ENCODE measurements at places on chromosomes 16 and 17.

GRCh38 chr16:87303431-87303930, 13.7 kb downstream of the C16orf95 start:
- no peak for DNase-seq

- no peak for DNase-seq
Measured at GRCh38 chr17:32239456-32239855, 26.2 kb upstream of the RHBDL3 start.

DNA sequence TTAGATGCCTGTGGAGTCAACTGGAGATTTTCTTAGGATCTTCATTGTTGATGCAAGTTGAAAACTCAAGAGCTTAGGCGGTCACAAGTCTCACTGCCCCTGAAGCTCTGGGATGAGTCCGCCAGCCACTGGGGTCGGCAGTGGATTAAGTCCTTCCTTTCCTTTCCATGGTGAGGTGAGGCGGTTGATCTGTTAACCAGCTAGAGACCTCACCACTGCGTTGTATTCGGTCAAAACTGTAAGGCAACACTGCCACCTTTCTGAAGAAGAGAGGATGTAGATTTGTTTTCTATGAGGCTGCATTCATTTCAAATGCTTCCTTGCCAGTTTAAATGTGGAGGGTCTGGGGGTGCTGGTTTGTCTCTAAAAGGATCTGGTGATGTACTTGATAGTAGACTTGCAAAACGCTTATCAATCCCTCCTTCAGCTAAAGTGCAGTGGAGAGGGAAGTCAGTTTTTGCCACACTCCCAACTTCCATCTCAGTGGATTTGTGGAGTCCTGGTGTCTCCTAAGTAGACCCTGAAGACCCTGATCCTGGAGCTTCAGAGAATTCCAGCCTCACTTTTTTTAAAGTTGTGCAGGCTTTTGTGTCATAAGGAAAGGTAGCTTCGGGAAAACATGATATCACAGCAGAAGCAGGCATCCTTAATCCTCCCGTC, 1.7 kb downstream of the MYOCD start:
- DNase-seq, result no peak

GRCh38 chr16:24257958-24258357, 1.8 kb downstream of the CACNG3 start:
- peak; percentile 6 for DNase-seq

DNA sequence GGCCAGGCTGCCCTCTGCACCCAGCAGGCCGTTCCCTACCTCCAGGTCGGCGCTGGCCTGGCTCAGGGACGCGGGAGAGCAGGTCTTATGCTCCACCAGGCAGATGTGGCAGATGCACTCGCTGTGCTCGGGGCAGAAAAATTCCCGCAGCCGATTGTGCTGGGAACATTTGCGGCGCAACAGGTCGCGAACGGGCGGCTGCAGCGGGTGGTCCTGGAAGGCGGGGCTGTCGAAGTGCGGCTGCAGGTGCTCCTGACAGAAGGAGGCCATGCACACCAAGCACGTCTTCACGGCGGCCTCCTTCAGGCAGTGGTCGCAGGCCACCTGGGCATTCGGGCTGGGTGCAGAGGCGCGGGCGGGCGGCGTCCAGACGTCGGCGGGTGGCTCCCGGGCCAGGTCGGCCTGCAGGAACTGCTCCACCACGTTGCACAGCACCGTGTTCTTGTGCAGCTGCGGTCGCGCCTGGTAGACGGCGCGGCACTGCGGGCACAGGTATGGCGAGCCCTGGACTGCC, 439 bp downstream of the TRIM25 start:
- DNase-seq, result peak; percentile 25

GRCh38 chr16:85402910-85403692, 210.0 kb upstream of the GSE1 start:
- DNase-seq, result no peak
